ENCODE measurements at places on chromosomes 11 and 22.
A peak's percentile ranks its signal among the peaks of the same experiment; 100 is the strongest.

DNA sequence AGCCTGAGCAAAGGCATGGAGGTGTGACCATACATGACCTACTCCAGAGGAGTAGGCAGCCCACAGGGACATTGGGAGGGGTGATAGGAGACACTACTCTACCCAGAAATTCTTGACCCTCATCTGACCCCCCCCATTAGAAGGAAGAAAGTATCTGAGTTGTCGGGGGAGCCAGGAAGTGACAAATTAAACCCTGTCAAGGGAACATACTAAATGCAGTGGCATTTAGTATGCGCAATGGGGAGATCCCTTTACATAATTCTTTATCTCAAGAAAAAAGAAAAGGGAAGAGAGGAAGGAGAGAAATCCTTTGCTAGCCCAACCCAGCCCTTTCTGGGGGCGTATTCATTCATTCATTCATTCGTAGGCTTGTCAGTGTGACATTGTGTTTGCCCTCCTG is 58.8 kb downstream of the NAV2 start:
- no peak for DNase-seq

GRCh38 chr22:40385036-40385782 is 14.8 kb downstream of the SGSM3 start:
- no peak for DNase-seq

- no peak for DNase-seq
Measured at GRCh38 chr22:25172153-25172552, 27.5 kb upstream of the CRYBB3 start.

DNA sequence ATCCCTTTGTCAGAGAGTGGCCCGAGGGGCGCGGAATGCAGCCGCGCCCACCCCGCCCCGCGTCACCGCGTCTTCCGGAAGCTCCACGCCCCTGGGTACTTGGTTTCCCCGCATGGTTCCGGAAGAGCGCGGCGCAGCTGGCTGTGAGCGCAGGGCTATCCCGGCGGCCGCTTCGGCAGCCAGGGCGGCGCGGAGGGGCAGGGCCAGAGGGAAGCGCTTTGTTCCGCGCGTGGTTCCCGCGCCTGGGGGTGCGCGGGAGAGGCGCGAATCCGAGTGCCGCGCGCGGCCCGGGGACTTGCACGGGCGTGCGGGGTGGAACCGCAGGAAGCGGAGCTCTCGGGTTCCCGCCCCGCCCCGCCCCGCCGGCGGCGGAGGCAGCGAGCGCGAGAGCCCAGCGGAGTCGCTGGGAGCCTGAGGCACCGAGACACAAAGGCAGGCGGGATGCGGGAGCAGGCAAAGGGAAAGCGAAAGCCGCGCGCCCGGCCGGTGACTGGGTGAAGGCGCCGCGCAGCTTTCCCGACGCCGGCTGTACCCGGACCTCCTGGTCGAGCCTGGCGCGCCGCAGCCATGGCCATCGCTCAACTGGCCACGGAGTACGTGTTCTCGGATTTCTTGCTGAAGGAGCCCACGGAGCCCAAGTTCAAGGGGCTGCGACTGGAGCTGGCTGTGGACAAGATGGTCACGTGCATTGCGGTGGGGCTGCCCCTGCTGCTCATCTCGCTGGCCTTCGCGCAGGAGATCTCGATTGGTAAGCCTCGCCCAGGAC is at the start of gene PANX1:
Gene PANX1 (plus strand): TSS at position 96 of the 766 bp plus-strand sequence. CDS start 472 bp downstream, at position 568.
- DNase-seq, result peak; percentile 52

DNA sequence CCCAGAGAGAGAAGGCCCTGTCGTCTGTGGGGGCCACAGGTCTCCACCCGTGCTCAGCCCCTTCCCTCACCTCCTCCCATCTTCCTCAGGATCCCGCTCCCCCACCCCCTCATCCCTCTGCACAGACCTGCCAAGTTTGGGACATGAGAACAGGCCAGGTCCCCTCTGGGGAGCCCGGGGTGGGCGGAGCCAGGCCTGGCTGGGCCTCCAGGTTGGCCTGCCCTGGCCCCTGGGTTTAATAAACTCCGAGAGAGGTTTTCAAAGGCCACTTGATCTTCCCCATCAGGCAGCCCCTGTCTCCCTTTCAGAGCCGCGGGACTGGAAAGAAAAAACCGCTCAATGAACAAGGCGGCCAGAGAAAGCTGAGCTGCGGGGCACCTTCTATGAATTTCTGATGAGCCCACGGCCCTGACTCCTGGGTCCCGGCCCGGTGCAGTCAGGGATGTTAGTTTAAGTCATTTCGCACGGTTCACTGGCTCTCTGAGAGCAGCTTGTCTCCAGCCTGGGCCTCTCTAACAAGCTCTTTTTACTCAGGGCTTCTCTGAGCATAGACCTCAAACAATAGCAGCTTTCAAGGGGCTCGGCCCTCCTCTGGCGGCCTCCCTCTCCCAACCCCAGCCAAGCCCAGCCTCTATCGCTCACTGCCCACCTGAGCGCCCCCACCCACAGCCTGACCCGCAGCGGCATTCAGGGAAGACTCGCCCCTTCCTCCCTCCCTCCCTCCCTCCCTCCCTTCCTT is 64.8 kb downstream of the RPUSD4 start:
- DNase-seq, result no peak

GRCh38 chr11:131841028-131841427 is 470.6 kb downstream of the NTM start:
- DNase-seq, result no peak

DNA sequence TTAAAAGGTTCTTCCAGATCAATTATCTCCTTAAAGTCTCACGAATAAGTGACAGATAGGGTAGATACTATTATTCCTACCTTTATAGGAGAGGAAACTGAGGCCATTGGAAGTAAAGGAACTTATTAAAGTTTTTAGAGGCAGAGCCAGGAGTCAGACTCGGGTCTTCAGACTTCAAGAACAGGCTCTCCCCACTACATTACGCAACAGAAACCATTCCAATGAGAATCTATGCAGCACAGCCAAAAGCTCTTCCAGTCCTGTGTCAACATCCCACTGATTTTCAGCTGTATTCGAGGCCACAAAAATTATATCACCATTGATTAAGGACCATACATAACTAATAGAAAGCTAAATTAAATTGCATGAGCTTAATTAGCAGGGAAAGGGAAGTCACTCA is 77.4 kb downstream of the RELT start:
- DNase-seq, result no peak

DNA sequence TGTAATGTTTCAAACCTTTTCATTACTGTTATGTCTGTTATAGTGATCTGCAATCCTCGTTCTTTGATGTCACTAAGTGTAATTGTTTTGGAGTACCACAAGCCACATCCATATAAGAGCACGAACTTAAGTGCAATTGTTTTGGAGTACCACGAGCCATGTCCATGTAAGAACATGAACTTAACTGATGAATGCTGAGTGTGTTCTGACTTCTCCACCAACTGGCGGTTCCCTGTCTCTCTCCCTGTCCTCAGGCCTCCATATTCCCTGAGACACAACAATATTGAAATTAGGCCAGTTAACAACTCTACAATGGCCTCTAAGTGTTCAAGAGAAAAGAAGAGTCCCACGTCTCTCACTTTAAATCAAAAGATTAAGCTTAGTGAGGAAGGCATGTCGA is 23.5 kb downstream of the TESMIN start:
- DNase-seq, result no peak
